ENCODE measurements at places on chromosomes 13 and 19.

GRCh38 chr19:43329989-43330388 lies 23.5 kb upstream of the CD177 start:
- DNase-seq, result no peak

DNA sequence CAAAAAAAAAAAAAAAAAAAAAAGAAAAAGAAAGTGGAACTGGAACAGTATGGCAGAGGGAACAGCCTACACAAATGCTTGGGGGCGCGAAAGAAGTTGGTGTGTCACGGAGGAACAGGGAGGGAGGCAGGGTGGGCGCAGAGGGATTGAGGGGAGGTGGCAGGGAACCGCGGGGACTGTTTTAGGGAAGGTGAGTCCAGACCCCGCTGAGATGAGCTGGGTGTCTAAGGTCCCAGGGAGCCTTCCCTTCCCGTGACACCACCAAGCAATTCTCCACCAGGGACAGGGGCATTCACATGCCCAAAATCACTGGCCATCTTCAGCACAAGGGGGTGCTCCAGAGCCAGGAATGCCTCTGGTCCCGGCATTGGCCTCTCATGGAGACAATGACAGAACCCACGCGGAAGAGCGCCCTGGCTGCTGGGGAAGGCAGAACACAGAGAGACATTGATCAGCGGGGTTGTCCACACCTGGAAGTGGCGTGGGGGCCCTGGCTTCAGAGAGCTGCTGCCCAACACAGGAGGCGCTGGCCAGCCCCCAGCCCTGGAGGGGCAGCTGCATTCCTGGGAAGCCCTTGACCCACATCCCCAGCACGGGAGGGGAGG lies 6.9 kb downstream of the PEAK3 start:
- no peak for DNase-seq

- no peak for DNase-seq
Observed at GRCh38 chr19:38691938-38692457, 44.5 kb downstream of the ACTN4 start.

- no peak for DNase-seq
Observed at GRCh38 chr13:34129436-34129835, 311.5 kb downstream of the RFC3 start.

- peak; percentile 3 for DNase-seq
Observed at GRCh38 chr13:44373601-44374347, at the start of gene SERP2. Gene SERP2, plus strand, starts transcription at chr13:44373824. Its CDS starts 202 bp downstream, at chr13:44374026.

DNA sequence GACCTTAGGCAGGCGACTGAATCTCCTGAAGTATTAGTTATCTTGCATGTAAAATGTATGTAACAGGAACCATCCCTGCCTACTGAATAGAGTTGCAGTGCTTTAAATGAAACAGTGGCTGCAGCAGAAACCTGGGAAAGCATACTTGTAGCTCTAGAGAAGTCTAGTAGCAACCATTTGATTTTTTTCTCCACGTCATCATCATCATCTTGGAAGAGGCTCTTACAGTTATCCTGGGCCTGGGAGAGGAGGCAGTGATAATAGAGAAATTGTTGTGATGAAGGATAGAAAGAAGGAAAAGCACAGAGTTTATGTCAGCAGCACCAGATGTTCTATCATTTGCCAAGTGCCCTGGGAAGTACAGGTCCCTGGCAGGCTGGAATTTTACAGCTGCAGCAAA lies 377.6 kb downstream of the ITGBL1 start:
- no peak for DNase-seq

- DNase-seq, result no peak
Observed at GRCh38 chr13:109055850-109056249, 426.4 kb downstream of the MYO16 start.

- DNase-seq, result no peak
Observed at GRCh38 chr13:113500530-113501265, 10.2 kb upstream of the DCUN1D2 start.

DNA sequence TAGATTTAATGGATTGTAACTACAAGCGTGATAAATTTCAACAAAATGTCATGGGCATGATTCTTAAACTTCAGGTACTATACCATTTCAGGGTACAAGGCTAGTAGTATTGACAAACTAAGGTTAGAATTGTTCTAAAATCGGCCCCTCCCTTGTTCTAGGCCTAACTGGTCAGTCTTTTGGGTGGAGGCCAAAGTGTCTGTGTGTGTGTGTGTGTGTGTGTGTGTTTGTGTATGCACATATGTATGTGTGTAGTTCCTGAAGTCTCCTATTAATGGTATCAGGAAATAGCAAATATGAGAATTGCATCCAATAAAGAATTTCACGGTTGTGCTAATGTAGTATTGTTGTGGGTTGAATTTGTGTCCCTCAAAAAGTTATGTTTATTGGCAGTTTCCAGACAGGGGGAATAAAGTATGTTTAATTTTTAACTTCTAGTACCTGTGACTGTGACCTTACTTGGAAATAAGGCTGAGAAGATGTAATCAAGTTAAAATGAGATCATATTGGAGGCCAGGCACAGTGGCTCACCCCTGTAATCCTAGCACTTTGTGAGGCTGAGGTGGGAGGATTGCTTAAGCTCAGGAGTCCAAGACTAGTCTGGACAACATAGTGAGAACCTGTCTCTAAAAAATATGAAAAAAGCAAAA lies 119.2 kb downstream of the KLF5 start:
- no peak for DNase-seq

GRCh38 chr19:9878511-9879196 lies 43.5 kb downstream of the PIN1 start:
- no peak for DNase-seq

- DNase-seq, result no peak
Observed at GRCh38 chr19:3175781-3176714, 2.5 kb upstream of the S1PR4 start.

DNA sequence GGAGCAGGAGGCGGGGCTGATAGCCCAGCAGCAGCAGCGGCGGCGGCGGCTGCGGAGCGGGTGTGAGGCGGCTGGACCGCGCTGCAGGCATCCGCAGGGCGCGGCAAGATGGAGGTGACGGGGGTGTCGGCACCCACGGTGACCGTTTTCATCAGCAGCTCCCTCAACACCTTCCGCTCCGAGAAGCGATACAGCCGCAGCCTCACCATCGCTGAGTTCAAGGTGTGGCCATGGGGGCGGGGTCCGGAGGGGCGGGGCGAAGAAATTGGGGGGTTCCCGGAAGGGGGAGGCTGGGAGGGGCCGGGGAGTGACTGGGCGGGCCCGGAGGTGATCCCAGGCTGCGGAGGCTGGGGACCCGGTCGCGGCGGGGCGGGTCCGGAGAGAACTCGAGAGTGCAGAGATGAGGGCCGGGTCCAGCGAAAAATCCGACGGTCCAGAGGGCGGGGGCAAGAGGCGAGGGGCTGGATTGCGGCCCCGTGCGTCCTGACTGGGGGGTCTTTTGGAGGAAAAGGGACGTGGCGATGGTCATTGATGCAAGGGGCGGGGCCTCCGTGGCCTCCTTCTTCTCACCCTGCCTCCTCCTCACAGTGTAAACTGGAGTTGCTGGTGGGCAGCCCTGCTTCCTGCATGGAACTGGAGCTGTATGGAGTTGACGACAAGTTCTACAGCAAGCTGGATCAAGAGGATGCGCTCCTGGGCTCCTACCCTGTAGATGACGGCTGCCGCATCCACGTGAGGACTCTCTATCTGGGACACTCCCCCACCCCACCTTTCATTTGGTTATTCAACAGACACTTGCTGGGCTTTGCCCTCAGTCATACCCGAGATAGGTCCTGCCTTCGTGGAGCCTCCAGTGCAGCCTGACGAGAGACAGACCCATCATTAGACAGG lies at the start of gene TBCB:
Gene TBCB (plus strand): TSS at position 16 of the 891 bp plus-strand sequence. CDS start 93 bp downstream, at position 109.
- peak; percentile 88 for DNase-seq
